ENCODE measurements at places on chromosomes 1 and 21.

- DNase-seq, result no peak
Measured at GRCh38 chr1:197965132-197965840, 48.1 kb downstream of the LHX9 start.

GRCh38 chr1:5850503-5850902, 141.7 kb downstream of the NPHP4 start:
- DNase-seq, result no peak

- DNase-seq, result no peak
Measured at GRCh38 chr1:21706151-21706835, 37.1 kb upstream of the RAP1GAP start.

DNA sequence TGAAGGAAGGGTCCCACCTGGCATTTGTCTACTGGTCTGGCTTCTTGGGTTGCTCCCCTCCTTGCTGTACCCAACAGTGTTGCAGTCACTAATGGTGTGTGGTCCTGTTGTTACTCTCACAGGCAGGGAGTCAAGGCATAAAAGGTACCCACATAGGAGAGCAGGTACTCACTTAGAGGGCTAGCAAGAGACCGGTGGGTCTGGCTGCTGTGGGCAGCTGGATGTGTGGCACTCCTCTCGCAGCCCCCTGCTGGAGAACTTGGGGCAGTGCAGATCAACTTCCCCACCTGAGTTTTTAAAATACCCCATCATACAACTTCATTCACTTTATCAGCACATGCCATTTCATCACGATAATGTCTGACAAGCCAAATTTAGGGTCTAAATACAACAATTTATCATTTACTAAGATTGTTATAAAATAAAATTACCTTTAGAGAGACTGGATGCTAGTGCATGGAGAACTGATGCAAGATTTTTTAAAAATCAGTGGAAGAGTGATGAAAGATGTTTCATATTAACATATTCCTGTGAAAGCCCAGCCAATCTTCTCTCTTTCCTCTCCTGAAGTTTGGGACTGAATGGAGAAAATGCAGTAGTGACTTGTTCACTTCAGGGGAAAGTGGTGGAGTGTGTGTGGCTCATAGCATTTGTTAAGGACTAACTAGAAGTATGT, 42.8 kb downstream of the ACP6 start:
- no peak for DNase-seq

GRCh38 chr1:242605521-242605920, 81.0 kb upstream of the PLD5 start:
- DNase-seq, result no peak

- DNase-seq, result no peak
Measured at GRCh38 chr1:154810571-154810970, 59.5 kb downstream of the KCNN3 start.

- DNase-seq, result no peak
Measured at GRCh38 chr1:155003766-155004351, 1.3 kb downstream of the ZBTB7B start.

DNA sequence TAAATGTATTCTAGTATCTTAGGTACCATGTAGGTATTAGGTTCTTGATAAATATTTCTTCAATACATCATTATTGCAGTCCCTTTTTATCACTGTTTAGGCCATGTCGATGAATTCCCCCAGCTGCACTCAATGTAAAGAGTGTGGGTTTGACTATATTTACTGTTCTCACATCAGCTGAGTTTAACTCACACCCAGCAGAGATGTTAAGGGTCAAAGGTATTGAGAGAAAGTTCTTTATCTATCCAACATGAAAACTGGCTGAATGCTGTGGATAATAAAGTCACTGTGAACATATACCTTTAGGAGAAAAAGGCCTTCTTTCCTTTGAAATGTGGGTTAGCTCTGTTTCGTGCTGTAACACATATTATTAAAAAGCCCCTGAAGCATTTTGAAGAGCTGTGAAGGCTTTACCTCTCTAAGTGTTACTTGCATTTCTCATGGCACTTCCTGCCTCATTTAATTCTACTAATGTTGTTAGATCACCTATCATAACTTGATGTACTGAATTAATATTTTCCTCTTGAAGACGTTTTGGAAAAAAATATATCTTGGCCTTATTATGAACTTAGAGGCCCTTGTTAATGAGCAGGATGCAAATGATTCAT, 19.1 kb upstream of the LYST start:
- DNase-seq, result no peak

DNA sequence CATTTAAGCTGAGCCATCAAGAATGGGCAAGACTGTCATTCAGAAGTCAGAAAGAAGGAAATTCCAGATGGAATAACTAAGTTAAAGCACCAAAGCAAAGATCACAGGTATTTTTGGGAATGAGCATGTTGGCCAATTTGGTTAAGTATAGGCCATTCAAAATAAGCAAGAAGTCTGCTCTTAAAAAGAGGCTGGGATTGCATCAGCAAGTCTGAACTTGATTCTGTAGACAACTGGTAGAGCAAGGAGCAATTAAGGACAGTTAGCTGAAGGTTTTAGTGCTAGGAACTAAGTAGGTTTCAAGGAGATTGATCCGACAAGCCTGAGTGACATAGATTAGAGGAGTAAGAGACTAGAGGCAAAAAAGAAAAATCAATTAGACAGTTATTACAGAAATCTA, 8.4 kb downstream of the ANKRD45 start:
- DNase-seq, result no peak

- DNase-seq, result no peak
Measured at GRCh38 chr1:228162286-228163006, 3.2 kb upstream of the IBA57 start.
